Peyer's patch (tissue), 4 donors: ENCODE measurements at places on chromosomes 3 and 15.

GRCh38 chr15:48040166-48040817 lies 80.5 kb upstream of the SLC24A5 start:
- DNase-seq, result no peak

DNA sequence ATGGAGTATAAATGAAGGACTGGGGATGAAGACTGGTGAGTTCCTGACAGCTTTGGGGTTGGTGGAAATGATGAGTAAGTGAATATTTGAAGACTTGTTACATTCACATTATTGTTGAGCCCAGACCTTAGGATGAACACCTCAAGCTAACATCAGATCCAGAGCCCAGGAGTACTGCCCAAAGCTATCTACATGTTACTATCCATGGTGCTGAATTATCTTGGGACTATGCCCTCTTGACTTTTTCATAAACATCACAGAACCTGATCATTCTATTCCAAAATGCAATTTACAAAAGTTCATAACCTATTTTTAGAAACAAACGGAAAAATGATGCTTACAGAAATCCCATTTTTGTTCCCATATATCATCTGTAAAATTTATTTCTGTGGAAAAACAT lies 613.3 kb downstream of the TUSC7 start:
- no peak for DNase-seq

- DNase-seq, result no peak
Observed at GRCh38 chr3:193842832-193843473, 249.9 kb downstream of the OPA1 start.

- DNase-seq, result no peak
Observed at GRCh38 chr15:91104111-91104510, 4.1 kb downstream of the SV2B start.

- DNase-seq, result no peak
Observed at GRCh38 chr3:128814060-128814459, 65.4 kb upstream of the ACAD9 start.

GRCh38 chr3:153003441-153003840 lies 158.6 kb upstream of the RAP2B start:
- no peak for DNase-seq

DNA sequence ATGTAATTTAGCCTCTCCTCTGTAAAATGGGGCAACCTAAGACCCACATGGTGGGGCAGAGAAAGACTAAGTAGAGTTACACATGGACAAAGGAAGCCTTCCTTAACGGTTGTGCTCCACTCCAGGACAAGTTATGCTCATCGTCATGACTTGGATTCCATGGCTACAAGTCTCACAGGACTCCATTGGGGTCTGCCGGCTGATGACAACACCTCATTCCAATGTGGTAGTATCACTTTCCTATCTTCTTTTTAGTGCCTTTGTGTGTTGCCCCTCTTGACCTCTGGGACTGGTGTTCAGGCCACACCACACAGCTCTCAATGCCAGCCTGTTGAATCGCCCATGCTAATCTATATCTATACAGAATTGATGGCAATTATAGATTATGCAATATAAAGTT lies 181.3 kb upstream of the WNT5A start:
- DNase-seq, result no peak

DNA sequence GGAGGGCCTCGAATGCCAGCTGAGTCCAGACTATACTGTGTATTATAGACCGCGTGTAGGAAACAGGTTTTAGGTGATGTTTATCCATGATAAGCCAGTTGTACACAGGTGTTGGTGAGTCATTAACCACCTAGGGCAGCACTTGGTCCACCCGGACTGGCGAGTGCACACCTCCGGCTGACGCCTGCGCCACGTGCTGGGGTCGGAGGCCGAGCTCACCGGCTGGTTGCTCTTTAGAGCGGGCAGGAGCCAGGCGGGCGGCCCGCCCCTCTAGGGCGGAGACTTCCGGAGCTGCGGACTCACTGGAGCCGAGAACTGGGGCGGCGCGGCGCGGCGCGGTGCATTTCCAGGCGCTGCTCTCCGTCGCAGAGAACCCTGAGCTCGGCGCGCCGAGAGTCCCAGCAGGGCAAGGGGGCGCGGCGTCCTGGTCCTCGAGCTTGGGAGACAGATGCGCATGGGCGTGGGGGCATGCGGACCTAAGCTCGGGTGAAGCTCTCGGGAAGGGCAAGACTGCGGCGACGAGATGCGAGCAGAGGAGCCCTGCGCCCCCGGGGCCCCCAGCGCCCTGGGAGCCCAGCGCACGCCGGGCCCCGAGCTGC lies at the start of gene ESYT3:
ESYT3 (plus strand) TSS at position 341 of the 599 bp plus-strand sequence; CDS start at position 524, 183 bp downstream.
- DNase-seq, result no peak

- DNase-seq, result peak; percentile 76
Observed at GRCh38 chr3:32414522-32415202, 23.0 kb downstream of the CMTM7 start.

DNA sequence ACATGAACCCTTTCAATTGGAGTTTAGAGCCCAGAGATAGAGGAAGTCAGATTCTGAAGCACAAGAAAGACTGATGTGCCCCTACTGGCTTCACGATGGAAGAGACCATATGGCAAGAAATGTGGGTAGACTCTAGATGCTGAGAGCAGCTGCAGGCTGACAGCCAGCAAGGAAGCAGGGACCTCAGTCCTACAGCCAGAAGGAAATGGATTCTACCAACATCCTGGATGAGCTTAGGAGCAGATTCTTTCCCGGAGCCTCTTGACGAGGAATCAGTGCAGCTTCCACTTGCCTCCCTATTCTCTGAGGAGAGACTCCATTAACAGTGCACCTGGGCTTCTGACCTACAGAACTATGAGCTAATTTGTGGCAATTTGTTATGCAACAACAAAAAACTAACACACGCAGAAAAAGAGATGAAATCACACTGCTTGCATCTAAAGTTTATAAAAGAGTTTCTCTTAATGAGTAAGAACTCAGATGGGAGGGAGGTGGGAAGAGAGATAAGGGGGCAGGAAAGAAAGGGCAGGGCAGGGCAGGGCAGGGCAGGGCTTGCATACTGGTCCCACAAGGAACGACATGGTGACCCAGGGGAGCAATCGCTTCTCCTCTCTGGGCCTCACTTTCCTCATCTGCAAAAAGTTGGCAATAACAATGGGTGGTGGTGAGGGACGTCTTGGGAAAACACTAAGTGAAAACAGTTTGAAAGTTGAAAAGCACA lies 440.9 kb downstream of the FOXP1 start:
- DNase-seq, result no peak

GRCh38 chr3:194330579-194330978 lies 20.5 kb downstream of the CPN2 start:
- DNase-seq, result no peak

- no peak for DNase-seq
Observed at GRCh38 chr15:66142285-66142684, 111.3 kb downstream of the MEGF11 start.

GRCh38 chr15:80152896-80153876 lies at the start of gene FAH:
FAH (plus strand) TSS chr15:80152999; CDS start chr15:80153055, 56 bp downstream.
- no peak for DNase-seq

- no peak for DNase-seq
Observed at GRCh38 chr15:32834156-32834555, 116.4 kb downstream of the GREM1 start.

DNA sequence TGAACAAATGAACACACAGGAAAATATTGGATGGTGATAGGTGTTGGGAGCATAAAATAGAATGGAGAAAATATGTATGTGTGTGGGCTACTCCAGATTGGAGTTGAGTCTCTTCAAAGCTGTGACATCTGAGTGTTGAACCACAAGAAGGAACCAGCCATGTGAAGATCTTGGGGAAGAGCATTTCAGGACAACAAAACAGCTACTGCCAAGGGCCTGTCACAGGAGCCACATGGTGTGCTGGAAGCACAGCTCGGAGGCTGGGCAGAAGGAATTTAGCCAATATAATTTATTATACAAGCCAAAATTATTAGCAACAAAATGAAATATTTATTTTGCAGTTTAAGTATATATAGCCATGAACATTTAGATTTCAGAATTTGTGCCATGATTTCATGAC lies 108.3 kb upstream of the FGF7 start:
- DNase-seq, result no peak

GRCh38 chr3:178450476-178450875 lies 85.8 kb upstream of the KCNMB2 start:
- no peak for DNase-seq
